ENCODE measurements at places on chromosomes 7 and 10.

- DNase-seq = no peak
Observed at GRCh38 chr10:117071286-117072050, 66.5 kb upstream of the SHTN1 start.

GRCh38 chr10:5814110-5815107 lies 1.2 kb upstream of the GDI2 start:
- DNase-seq = no peak

- no peak for DNase-seq
Observed at GRCh38 chr10:123526356-123527064, 139.6 kb upstream of the GPR26 start.

- DNase-seq = no peak
Observed at GRCh38 chr10:16141499-16141898, 281.2 kb upstream of the MINDY3 start.
